ENCODE measurements at places on chromosomes 1 and 21.

- no peak for DNase-seq
Observed at GRCh38 chr1:204376919-204377799, 17.4 kb upstream of the PLEKHA6 start.

- no peak for DNase-seq
Observed at GRCh38 chr1:109908836-109909235, 1.8 kb upstream of the CSF1 start.

DNA sequence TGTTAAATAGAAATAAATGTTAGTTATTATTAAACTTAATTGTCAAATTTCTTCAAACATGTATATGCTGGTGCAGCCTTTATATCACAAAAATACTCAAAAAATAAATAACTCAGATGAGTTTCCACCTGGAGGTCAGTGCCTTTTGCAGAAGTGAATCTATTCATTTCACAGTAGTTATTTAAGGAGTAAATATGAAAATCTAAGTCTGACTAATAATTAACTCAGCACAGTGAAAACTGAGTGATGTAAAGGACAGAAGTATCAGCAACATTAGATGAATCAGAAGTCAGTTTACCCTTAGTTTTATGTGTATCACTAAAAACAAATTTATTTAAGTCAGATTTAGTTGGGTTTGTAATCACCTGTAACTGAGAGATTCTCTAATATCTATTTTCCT, 2135.4 kb downstream of the MRPL39 start:
- DNase-seq, result no peak

DNA sequence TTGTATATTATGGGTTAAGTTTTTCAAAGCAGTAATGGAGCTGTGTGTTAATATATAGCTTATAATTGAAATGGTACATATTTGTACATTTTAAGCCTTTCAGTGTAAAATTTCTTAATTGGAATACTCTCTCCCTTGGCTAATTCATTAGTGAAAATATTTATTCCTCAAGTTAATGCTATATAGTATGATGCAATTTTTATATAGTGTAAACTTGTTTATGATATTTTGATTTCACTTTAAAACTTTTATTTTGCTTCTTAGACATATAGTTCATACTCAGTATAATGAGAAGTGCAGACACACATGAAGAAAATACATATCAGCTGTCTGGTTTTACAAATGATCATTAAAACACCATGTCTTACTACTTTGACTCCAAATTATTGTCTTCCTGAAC, 140.6 kb downstream of the SDCCAG8 start:
- no peak for DNase-seq

GRCh38 chr1:236465231-236465958, 58.4 kb upstream of the LGALS8 start:
- no peak for DNase-seq

GRCh38 chr1:97119260-97120158, 397.9 kb downstream of the PTBP2 start:
- no peak for DNase-seq

GRCh38 chr1:149997585-149998262, 12.8 kb downstream of the OTUD7B start:
- no peak for DNase-seq

Data from stimulated activated CD4-positive, alpha-beta T cell treated with anti-CD3 and anti-CD28 coated beads, Interleukin-1b, Interleukin-23, amount 100 ng/mL, for 24 hours (primary cell).